CD8-positive, alpha-beta T cell (primary cell): ENCODE measurements at places on chromosomes 1 and 21.
A peak's percentile ranks its signal among the peaks of the same experiment; 100 is the strongest.

DNA sequence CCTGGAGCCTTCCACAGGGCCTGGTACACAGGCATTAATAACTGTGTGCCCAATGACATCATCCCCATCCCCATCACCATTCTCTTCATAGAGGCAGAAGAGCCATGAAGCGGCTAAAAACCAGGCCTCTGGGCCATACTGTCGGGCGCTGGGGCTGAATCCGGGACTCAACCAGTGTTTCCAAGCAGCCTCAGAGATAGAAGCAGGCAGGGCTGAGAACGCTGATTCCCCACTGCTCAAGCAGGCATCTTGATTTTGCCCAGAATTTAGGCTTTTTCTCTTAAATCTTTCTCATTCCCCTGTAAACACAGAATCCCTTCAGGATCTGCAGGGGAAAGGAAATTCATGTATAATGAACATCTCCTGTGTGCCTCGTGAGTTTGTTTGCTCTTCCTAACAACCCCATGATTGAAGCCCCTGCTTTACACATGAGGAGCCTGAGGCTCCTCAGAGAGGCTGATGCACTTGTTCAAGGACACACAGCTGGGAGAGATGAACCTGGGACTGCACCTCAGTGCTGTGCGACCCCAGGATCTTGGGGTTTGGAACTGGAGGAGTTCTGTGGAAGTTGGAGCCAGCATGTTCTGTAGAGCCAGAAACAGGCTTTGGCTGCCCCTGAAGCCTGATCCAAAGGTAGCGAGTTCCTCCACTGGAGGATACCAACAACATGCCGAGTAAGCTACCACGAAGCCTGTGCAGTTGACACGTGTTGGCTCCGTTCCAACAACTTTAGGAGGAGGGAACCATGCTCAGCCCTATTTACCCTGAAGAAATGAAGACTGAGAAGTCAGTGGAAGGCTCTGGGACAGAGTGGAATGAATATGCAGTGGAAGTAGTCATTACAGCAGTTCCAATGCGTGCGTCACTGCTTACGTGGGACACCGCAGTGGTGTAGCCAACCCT lies 55.5 kb downstream of the EDN2 start:
- no peak for DNase-seq

- peak; percentile 16 for DNase-seq
These were observed 876 bp downstream of the RAB29 start for GRCh38 chr1:205774198-205775014.

DNA sequence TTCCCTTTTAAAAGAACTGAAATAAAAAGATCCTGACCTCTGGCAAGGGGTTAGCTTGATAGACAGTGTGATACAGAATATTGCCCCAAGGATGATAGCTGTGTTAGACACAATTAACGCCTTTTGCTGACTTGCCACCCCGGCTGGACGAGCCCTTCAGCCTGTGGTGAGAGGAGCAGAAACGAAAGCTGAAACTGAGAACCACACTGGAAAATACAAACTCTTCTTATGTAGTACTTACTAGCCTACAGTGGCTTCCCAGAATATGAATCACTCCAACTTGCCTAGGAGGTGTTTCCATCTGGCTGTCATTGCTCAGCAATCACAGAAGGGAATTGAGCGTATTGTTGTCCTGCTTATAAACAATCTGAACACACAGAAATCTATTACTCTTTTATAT lies 22.9 kb downstream of the SAMSN1 start:
- peak; percentile 12 for DNase-seq

GRCh38 chr1:159973350-159973940 lies 19.4 kb upstream of the SLAMF9 start:
- DNase-seq = no peak
